Left ventricle myocardium inferior (tissue), 1 donor: ENCODE measurements at places on chromosomes 16 and 17. TPM values are rescaled to one million over a fixed set of nuclear protein-coding genes. Genes with fewer than 3 reads are reported as not detected.

The FBXW10B gene
- total RNA-seq: 1.0 TPM

The TMEM114 gene
- not detected for total RNA-seq

- no peaks in the 10 kb centered on the region for H3K36me3 ChIP-seq
- no peak overlapping the region for H3K27ac ChIP-seq
- no peak overlapping the region for H3K4me3 ChIP-seq
Observed at GRCh38 chr16:86020971-86021370, 122.0 kb downstream of the IRF8 start.

GRCh38 chr17:19610879-19611278 lies 37.7 kb upstream of the ALDH3A2 start:
- H3K4me3 ChIP-seq: no peak overlapping the region
- no peak overlapping the region for H3K27ac ChIP-seq
- no peak for DNase-seq
- no peaks in the 10 kb centered on the region for H3K36me3 ChIP-seq
- no peaks in the 10 kb centered on the region for H3K4me1 ChIP-seq

- DNase-seq: no peak
- H3K36me3 ChIP-seq: peaks cover 38% of the 10 kb centered on the region
- no peaks in the 10 kb centered on the region for H3K27me3 ChIP-seq
- peaks cover 89% of the 10 kb centered on the region for H3K4me1 ChIP-seq
- H3K4me3 ChIP-seq: no peak overlapping the region
- peak overlapping the region; percentile 45 for H3K27ac ChIP-seq
Observed at GRCh38 chr17:65047941-65048340, 8.6 kb downstream of the GNA13 start.
